PC-9 (cell line): ENCODE measurements at places on chromosomes 7 and 10. TPM values are rescaled to one million over a fixed set of nuclear protein-coding genes. Genes with fewer than 3 reads are reported as not detected.

The FAM180A gene
- total RNA-seq: not detected in 2 replicates

GRCh38 chr7:50426280-50427045 lies 23.7 kb downstream of the FIGNL1 start:
- DNase-seq: no peak

- no peak for DNase-seq
Observed at GRCh38 chr7:41912851-41913567, 210.1 kb upstream of the INHBA start.

DNA sequence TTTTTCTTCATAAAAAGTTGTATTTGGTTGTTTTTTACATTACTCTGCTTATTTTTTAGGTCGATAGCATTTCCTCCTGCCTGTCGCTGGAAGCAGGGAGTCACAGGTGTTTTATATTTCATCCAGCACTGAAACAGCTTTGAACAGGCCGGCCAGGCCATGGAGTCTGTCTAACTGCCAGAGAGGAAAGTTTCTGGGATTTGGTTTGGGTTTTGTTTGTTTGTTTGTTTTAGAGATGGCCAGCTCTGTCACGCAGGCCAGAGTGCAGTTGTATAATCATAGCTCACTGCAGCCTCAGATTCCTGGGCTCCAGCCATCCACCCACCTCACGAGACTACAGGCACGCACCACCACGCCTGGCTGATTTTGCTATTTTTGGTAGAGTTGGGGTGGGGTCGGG lies 23.4 kb downstream of the PROSER2 start:
- no peak for DNase-seq

DNA sequence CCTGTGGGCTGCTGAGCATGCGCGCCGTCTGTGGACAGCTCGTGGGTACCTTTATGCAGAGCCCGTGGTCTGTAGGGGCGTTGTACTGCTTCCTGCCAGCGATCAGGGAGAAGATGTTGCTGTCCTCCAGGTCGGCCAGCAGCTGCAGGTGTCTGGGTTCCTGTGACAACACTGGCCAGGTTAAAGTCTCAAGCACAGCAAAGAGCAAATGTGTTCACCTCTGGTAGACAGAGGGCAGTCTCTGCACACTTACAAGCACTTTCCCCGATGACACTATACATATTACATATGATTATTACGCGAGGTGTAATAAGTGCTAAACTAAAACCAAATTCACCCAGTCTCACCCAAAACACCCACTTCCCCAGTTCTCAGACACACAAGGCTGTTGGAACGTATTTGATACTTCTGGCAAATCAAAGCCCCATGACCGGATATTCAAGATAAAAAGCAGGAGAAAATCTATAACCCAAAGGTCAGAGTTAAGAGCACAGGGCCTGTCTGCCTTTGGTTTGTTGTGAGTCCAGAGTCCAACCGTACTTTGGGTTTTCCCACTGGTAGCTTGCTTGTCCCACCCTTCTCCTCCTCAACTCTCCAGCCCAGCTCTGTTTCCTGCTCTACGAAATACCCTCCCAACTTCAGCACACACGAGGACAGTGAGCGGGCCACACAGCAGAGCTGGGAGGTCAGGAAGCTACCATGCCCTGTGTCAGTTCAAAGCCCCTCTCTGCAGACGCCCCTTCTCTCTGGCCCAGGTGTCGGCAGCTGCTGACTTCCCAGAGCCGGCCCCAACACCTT lies 49.7 kb upstream of the DDC start:
- DNase-seq: no peak

DNA sequence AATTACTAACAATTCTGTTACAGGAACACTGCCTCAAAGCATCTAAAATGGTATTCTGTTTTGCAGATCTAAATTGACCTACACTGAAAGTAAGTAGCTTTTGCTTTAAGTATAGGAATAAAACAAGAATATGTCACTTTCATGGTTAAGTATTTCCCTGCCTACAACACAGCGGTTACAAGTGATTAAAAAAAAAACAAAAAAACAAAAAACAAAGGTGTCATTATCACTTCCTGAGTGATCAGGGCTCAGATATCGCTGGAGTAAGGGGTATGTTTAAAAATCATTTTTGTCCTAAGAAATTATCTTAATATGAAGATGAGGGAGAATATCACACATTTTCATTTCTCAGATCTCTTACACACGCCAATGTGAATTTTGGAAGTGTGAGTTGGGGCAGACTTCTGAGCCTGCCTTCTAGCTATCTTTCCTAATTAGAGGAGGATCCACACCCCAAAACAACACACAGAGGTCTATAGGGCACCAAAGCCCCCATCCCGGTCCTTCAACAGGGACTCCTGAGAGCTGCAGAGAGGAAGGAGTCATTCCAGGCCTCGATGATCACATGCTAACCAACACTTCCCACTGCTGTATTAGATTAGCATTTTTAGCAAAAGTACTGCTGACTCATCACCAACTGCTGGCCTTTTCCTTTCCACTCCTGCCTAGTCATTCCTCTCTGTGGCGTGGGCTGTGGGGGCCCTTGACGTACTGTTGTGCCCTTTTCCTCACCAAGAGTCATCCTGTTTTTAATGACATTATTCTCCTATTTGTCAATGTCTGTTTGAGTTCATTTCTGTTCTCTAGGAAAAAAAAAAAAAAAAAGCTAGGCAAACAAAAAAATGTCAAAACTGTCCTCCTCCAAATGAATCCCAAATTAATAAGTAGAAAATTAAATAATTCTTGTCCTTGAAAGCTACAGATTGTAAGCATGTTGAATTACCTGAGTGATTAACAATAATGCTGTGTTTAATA lies 31.2 kb downstream of the PRTFDC1 start:
- no peak for DNase-seq
